ENCODE measurements at places on chromosomes 12 and 14.
A peak's percentile ranks its signal among the peaks of the same experiment; 100 is the strongest.

GRCh38 chr12:106845902-106846301, 71.4 kb downstream of the RIC8B start:
- no peaks in the 10 kb centered on the region for H3K27me3 ChIP-seq
- DNase-seq = no peak
- H3K27ac ChIP-seq = no peak overlapping the region
- H3K36me3 ChIP-seq = peaks cover 25% of the 10 kb centered on the region
- no peak overlapping the region for H3K4me3 ChIP-seq

- H3K27me3 ChIP-seq = peaks cover 13% of the 10 kb centered on the region
- H3K4me3 ChIP-seq = no peak overlapping the region
- no peak overlapping the region for H3K27ac ChIP-seq
- no peaks in the 10 kb centered on the region for H3K4me1 ChIP-seq
- H3K36me3 ChIP-seq = no peaks in the 10 kb centered on the region
Observed at GRCh38 chr12:65882486-65882885, 58.2 kb downstream of the HMGA2 start.

- H3K27me3 ChIP-seq = no peaks in the 10 kb centered on the region
- no peak for DNase-seq
- no peaks in the 10 kb centered on the region for H3K36me3 ChIP-seq
Observed at GRCh38 chr14:72699443-72699842, 194.5 kb downstream of the DPF3 start.

DNA sequence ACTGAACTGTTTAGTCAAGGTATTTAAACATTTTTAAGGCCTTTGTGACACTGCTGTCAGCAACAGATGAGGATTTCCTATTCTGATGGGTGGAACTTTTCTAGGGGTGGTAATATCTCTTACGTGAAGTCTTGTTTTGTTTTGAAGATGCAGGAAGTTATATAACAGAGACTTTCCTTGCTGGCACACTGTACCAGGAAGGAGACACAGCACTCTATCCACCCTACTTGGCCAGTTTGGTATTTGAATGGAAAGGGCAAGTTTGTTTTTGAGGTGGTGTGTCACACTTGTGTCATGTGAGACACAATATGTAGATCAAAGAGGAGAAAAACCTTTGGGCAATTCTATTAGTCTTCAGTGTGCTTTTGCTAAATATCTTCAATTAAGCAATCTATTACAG, 51.6 kb upstream of the SRP54 start:
- peak; percentile 81 for DNase-seq
- H3K36me3 ChIP-seq = no peaks in the 10 kb centered on the region
- no peaks in the 10 kb centered on the region for H3K27me3 ChIP-seq
- peak overlapping the region; percentile 91 for H3K27ac ChIP-seq
- H3K4me1 ChIP-seq = peaks cover 33% of the 10 kb centered on the region
- H3K4me3 ChIP-seq = peak overlapping the region; percentile 87

DNA sequence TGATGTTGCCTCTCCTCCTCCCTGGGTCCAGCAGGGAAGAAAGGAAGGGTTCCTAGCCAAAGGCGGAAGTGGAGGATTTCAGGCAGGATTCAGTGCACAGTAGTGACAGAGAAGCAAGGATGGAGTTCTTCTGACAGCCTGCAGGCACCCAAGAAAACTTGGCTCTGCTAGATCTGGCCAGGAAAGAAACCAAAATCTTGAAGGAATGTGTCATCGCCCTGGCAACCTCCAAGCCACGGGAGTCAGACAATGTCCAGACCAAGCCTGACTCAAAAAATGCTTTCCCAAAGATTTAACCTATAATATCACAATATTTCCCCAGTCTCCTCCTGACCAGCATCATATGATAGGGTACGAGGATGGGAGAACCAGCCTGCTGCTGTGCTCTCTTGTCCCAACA, 22.8 kb upstream of the DHRS4 start:
- H3K4me1 ChIP-seq = no peaks in the 10 kb centered on the region
- no peaks in the 10 kb centered on the region for H3K27me3 ChIP-seq
- no peaks in the 10 kb centered on the region for H3K36me3 ChIP-seq
- DNase-seq = no peak
- H3K4me3 ChIP-seq = no peak overlapping the region

- peak overlapping the region; percentile 88 for H3K27ac ChIP-seq
- H3K36me3 ChIP-seq = peaks cover 48% of the 10 kb centered on the region
- no peaks in the 10 kb centered on the region for H3K27me3 ChIP-seq
- H3K4me1 ChIP-seq = peaks cover 73% of the 10 kb centered on the region
- no peak for DNase-seq
Observed at GRCh38 chr12:12476857-12477531, 85.7 kb downstream of the DUSP16 start.

DNA sequence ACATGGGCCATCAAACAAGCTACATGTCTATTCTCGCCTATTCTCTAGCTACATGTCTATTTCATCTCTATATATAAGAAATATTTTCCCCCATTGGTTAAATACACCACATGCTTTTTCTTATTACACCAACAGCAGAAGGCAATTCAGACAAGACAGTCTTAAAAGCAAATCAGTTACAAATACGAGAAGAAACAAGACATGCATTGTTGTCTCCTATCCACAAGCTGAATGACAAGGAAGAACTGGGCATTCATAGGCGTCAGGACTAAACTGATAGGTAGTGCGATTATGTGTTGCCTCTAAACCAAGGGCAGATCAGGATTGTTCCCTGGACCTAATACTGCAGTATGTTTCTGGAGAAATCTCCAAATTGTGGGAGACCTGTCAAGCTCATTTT, 19.4 kb downstream of the SLC2A13 start:
- no peaks in the 10 kb centered on the region for H3K4me1 ChIP-seq
- H3K27me3 ChIP-seq = no peaks in the 10 kb centered on the region
- no peak overlapping the region for H3K27ac ChIP-seq

DNA sequence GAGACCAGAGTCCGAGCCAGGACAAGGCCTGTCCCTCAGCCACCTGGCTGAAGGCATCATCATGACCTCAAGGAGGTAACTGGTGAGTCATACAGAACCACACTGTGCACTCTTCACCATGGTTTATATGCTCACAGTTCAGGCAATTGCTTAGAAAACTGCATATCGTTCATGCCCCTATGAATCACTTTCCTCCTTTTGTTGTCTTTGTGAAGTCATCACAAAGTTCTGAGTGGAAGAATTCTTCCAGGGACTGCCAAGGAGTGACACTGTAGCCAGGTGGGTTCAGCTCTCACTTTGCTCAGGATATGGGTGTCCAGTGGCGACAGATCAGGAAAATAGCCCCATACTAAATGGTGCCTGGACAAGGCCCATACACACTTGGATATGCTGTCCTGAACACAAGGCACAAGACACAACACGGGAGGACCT, 92.5 kb downstream of the DPF3 start:
- no peak overlapping the region for H3K27ac ChIP-seq
- no peaks in the 10 kb centered on the region for H3K27me3 ChIP-seq
- no peak for DNase-seq

- H3K4me1 ChIP-seq = no peaks in the 10 kb centered on the region
- no peaks in the 10 kb centered on the region for H3K27me3 ChIP-seq
- no peak overlapping the region for H3K4me3 ChIP-seq
- H3K27ac ChIP-seq = no peak overlapping the region
Observed at GRCh38 chr14:44170101-44170500, 337.0 kb downstream of the FSCB start.

DNA sequence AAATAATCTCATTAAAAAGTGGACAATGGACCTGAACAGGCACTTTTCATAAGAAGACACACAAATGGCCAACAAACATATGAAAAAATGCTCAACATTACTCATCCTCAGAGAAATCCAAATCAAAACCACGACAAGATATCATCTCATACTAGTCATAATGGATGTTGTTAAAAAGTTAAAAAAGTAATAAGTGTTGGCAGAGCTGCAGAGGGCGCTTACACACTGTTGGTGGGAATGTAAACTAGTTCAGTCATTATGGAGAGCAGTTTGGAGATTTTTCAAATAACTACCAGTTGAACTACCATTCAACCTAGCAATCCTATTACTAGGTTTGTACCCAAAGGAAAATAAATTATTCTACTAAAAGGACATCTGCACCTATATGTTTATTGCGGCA, 47.2 kb downstream of the FOXG1 start:
- DNase-seq = no peak
- H3K4me1 ChIP-seq = no peaks in the 10 kb centered on the region
- H3K27ac ChIP-seq = no peak overlapping the region
- no peak overlapping the region for H3K4me3 ChIP-seq

DNA sequence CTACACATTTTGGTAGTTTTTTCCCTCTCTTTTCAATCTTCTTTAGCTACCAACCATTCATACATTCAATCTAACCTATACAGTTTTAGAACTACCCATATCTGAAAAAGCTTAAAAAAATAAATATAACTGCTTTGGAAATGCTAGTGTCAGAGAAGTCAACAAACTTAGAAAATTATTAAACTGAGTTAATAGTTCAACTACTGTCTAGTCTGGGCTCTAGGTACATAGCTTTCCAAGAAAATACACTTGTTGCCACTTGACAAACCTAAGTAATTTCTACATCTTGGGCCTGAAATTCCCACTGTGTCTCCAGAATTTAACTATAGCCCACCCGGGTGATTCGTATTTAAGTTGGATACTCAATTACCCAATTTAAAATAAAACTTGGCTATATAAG, 22.1 kb downstream of the GTF2A1 start:
- H3K27ac ChIP-seq = no peak overlapping the region
- peaks cover 47% of the 10 kb centered on the region for H3K36me3 ChIP-seq
- peaks cover 18% of the 10 kb centered on the region for H3K4me1 ChIP-seq
- DNase-seq = no peak
- H3K27me3 ChIP-seq = no peaks in the 10 kb centered on the region
- no peak overlapping the region for H3K4me3 ChIP-seq

DNA sequence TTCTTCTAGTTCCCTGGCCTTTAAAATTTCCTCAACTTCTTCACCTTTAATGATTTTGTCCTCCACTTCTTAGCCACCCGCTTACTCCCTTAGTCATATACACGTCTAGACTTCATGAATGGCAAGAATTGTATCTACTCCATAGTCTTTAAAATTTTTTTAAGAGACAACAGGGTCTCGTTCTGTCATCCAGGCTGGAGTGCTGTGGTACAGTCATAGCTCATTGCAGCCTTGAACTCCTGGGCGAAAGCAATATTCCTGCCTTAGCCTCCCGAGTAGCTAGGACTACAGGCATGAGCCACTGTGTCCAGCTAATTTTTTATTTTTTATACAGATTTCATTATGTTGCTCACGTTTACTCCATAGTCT, 47.9 kb downstream of the BBS10 start:
- no peak for DNase-seq
- H3K27ac ChIP-seq = no peak overlapping the region
- no peak overlapping the region for H3K4me3 ChIP-seq
- H3K36me3 ChIP-seq = no peaks in the 10 kb centered on the region

GRCh38 chr12:69925291-69925690, 100.3 kb downstream of the MYRFL start:
- H3K4me3 ChIP-seq = no peak overlapping the region
- peaks cover 2% of the 10 kb centered on the region for H3K27me3 ChIP-seq
- no peaks in the 10 kb centered on the region for H3K36me3 ChIP-seq
- no peak for DNase-seq
- no peak overlapping the region for H3K27ac ChIP-seq
- H3K4me1 ChIP-seq = no peaks in the 10 kb centered on the region

Measured in CD4-positive, CD25-positive, alpha-beta regulatory T cell (primary cell).